ENCODE measurements at places on chromosomes 12 and 14. TPM values are rescaled to one million over a fixed set of nuclear protein-coding genes. Genes with fewer than 3 reads are reported as not detected.

TGM1 gene
- 53.5 TPM for total RNA-seq

TRHDE gene
- total RNA-seq, result 1.0 TPM

KRT73 gene
- total RNA-seq, result not detected

TC2N gene
- total RNA-seq, result 25.3 TPM

DNA sequence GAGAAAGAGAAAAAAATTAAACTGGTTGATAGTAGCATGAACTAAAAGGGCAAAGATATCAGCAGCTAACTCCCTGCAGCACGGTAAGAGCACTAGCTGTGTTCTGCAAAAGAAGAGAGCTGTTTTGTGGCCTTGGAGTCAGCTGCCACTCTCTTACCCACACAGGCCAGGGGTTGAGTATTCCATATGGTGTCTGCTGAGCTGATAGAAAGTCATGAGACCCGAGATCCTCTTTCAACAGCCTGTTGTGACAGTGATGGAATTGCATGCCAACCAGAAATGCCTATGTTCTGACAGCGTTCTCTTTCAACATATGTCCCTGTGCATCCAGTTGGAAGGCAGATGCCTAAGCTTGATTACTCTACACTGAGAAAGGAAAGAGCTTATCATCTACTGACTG, 39.9 kb downstream of the TMTC1 start:
- no peaks in the 10 kb centered on the region for H3K27me3 ChIP-seq
- DNase-seq, result no peak
- no peak overlapping the region for H3K4me3 ChIP-seq
- no peaks in the 10 kb centered on the region for H3K36me3 ChIP-seq
- H3K27ac ChIP-seq, result no peak overlapping the region

GRCh38 chr14:65531148-65531547, 118.6 kb downstream of the FUT8 start:
- H3K27ac ChIP-seq, result no peak overlapping the region
- no peaks in the 10 kb centered on the region for H3K27me3 ChIP-seq
- no peak for DNase-seq

All from tibial nerve (tissue), 4 donors.